ENCODE measurements at places on chromosomes 13 and 19. TPM values are rescaled to one million over a fixed set of nuclear protein-coding genes. Genes with fewer than 3 reads are reported as not detected.

The SELENOV gene
- total RNA-seq = not detected

The ZNF98 gene
- not detected for total RNA-seq

DNA sequence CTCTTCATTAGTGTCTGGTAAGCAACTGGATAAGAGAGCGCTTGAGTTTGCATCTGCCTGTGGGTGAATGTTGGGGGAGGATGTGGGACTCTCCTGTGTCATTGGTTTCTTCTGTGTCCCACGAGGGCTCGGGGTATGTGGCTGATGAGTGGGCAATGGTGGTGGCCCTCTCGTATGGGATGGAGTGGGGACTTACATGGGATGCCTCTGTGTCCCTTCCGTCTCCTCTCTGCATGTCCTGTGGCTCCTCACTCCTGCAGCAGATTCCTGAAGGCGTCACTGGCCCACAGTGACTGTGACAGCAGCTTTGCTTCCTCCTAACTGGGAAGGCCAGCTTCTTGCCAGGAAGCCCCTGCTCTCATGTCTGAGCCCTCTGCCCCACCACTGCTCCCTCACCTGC lies 2.6 kb upstream of the LRP3 start:
- no peak for DNase-seq
- peaks cover 4% of the 10 kb centered on the region for H3K4me1 ChIP-seq
- H3K4me3 ChIP-seq = no peak overlapping the region
- no peak overlapping the region for H3K27ac ChIP-seq
- peaks cover 11% of the 10 kb centered on the region for H3K27me3 ChIP-seq

DNA sequence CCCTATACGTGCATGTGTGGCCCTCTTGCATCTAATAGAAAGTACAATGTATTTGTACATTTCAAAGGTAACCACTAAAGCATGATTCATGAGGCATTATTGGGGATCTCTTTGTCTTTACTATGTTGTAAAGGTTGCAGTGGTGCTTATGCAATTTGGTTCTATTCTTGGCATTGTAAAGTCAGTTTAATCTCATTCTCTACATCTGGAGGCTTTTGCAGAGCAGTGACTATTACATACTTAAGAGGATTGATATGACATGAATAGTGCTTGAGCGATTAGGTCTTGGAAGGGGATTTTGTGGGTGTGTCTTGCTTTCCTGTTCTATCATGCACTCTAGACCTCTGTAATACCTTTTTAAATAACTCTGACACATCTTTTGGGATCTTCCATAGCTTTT lies 610.0 kb downstream of the EFNB2 start:
- no peak overlapping the region for H3K4me3 ChIP-seq
- H3K4me1 ChIP-seq = no peaks in the 10 kb centered on the region
- DNase-seq = no peak

DNA sequence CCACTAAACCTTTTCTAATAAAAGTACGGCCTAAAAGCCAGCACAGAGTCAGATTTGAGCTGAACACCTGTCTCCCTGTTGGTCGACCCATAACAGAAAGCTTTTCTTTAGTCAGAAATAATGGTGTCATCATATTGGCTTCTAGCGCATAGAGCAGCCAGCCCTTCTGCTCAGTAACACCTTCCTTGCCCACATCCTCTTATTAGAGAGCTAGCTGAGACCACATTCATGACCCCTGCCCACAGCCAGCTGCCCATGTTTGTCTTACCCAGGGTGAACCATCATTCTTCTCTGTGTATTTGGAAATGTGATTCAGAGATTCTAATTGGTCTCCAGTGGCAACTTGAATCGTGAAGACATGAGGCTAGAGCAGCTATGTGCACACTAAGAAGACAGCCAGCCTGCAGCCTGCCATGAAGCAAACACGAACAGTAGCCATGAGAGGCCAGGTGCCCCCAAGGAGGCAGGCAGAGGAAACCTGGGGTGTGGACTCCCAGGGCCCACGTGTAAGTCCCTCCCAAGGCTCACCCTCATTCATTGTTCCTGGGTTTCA lies 82.3 kb upstream of the PDCD5 start:
- no peaks in the 10 kb centered on the region for H3K36me3 ChIP-seq
- H3K4me3 ChIP-seq = no peak overlapping the region
- H3K27ac ChIP-seq = no peak overlapping the region
- H3K27me3 ChIP-seq = no peaks in the 10 kb centered on the region
- no peak for DNase-seq

DNA sequence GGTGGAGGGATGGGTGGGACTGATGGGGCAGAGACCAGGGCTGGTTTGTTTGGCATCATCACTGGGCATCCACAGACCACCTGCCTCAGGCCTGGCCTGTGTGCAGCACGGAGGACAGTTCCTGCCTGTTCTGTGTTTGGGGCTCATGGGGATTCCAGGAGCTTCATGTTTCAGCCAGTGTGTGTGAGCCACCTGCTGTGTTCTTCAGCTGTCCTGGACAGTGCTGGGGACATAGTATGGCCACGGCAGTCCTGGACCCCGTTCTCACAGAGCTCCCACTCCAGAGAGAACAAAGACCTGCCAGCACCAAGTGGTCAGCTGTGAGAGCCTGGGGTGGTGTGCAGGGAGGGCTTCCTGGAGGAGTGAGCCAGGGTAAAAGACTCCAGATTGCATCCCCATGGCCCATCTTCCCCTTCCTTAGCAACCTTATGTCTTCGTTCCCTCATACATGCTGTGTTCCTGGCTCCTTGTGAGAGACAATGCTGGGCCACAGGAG lies 2.0 kb upstream of the CCDC97 start:
- H3K4me1 ChIP-seq = peaks cover 89% of the 10 kb centered on the region
- H3K27me3 ChIP-seq = no peaks in the 10 kb centered on the region
- H3K4me3 ChIP-seq = peak overlapping the region; percentile 54
- DNase-seq = no peak

- no peaks in the 10 kb centered on the region for H3K4me1 ChIP-seq
- no peaks in the 10 kb centered on the region for H3K36me3 ChIP-seq
- DNase-seq = no peak
- H3K27me3 ChIP-seq = no peaks in the 10 kb centered on the region
- H3K27ac ChIP-seq = no peak overlapping the region
- no peak overlapping the region for H3K4me3 ChIP-seq
These were observed 234.9 kb downstream of the TUBA3C start for GRCh38 chr13:18946738-18947137.

Measured in CD4-positive, alpha-beta memory T cell (primary cell).